GM12891 (cell line): ENCODE measurements at places on chromosomes 11 and 22.

DNA sequence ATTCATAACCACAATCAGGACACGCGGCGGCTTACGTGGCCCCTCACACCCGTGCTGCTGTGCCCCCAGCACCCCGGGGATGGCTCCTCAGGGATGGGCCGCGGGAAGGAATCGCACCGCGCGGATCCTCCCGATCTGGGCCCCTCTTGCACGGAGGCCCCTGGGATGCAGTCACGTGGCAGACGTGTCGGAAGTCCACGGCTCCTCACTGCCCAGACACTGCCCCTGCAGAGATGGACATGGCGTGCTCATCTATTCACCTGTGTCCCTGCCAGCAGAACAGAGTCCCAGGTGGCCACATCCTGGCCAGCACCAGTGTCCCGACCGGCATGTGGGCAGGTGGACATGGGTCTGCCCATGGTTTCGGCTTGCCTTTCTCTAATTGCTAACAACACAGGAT is 12.8 kb downstream of the MOB2 start:
- DNase-seq, result no peak

DNA sequence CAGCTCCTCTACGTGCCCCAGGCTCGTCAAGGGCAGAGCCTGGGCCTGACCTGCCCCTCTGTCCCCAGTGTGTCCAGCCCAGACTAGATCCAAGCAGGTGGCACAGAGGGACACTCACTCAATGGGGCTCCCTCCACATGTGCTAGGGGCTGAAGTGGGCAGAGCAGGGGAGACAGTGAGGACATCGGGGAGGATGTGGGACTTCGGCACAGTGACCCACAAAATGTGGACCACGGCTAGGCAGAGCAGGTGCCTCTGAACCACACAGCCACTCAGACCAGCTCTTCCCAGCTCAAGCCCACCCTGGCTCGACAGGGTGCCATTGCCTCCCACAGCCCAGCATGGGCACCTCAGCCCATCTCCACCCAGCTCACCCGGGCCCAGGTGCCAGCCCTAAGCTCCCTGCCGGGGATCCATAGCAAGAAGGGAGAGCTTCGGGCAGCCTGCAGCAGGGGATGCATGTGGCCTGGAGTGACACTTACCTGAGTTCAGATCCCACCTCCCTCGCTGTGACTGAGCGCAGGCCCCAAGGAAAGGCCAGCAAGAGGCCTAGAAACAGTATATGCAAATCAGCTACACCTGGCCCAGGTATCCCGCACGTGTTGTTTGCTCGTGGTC is 46.9 kb upstream of the RTL6 start:
- DNase-seq, result no peak

DNA sequence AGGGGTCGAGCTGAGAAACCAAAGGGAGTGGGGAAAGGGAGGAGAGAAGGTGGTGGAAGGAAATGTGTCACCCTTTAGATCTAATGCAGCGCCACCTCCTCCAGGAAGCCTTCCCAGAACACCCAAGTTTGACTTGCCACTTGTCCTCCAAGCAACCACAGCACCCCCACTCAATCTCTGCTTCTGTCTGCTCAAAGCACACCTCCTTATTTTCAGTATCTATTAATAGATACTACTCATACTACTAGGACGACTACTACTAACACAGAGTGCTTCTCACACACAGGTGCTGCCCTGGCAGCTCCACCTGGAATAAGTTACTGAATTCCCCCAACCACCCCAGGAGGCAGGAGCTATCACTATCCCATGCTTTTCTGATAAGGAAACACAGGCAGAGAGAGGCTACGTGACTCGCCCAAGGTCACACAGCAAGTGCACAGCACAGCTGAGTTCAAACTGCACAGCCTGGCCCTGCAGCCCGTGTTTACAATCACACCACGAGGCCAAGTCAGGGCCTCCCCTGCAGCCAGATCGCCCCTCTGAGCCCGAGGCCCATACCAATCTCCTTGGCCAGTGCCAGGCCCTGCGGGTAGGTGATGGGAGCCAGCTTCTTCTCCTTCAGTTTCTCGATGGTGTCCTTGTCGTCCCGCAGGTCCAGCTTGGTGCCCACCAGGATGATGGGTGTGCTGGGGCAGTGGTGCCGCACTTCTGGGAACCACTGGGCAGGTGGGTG is 13.2 kb downstream of the RAC2 start:
- DNase-seq, result peak; percentile 61

DNA sequence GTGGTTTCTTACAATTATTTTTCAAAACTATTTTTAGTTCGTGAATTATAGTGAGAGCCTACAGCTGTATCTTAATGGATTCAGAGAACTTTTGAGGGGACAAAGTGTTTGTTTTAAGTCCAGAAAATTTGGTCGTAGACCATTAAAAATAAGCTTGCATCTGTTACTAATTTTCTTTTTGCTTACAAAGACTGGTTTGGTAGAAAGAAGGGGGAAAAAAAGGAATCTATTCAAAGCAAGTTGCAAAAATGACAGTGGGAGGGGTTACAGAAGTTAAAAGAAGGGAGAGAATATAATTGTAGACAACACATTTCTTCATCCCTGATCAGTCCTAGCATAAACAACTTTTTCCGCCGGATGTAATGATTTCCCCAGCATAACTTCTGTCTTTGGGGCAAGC is 72.1 kb downstream of the AMOTL1 start:
- DNase-seq, result no peak

- no peak for DNase-seq
These were observed 18.9 kb downstream of the ATG2A start for GRCh38 chr11:64898076-64898445.

- no peak for DNase-seq
These were observed 297.3 kb downstream of the INSC start for GRCh38 chr11:15412054-15412453.

- peak; percentile 90 for DNase-seq
These were observed 26.0 kb upstream of the FADD start for GRCh38 chr11:70176940-70177689.

DNA sequence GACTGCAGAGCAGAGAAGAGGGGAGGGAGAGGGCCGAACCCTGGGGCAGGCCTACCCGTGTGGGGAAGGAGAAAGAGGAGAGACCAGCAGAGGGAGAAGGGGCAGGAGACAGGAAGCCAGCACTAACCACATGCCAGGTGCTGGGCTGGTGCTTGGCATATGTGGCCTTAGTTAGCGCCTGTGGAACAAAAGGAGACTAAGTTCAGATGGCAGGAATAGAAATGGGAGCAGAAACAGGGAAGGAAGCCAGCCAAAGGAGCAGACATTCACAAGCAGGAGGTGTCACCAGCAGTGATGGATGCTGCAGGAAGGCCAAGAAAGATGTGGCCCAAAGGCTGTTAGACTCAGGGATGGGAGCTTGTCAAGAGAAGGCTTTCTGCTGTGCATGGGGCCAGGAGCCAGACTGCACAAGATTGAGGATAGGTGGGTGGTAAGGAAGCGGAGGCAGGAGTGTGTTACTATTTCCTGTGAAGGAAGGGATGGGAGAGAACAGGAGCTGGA is 26.7 kb downstream of the TREH start:
- no peak for DNase-seq

- DNase-seq, result no peak
These were observed 24.8 kb downstream of the MYO7A start for GRCh38 chr11:77152846-77153245.

DNA sequence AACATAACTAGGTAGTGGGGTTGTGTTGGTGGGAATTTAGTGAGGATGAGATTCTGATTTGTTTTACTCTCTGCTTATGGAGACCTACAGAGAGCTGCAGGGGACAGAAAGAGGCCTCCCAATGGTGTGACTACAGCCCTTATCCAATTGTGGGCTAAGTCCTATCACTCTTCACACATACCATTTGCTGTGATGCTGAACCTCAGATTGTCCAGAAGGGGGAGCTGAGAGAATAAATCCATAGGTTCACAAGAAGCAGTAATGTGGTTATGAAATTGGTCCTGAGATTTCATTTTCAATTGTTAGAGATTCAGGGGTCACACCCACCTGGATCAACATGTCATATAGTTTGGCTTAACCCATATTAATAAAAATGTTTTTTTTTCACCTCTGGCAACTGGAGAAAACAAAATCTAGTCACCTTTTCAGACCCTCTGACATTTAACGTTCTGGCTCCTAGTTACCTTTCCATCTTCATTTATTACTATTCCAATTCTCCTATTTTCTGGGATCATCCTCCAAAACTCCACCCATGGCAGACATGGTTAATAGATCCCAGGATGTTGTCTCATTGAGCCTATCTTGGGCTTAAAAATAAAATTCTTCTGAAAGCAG is 53.3 kb upstream of the PTPN5 start:
- DNase-seq, result no peak

- no peak for DNase-seq
These were observed 55.9 kb downstream of the SWAP70 start for GRCh38 chr11:9719566-9720289.

- DNase-seq, result no peak
These were observed 365.3 kb downstream of the CTTN start for GRCh38 chr11:70763606-70764005.

GRCh38 chr11:119693253-119693815 is 35.7 kb downstream of the NECTIN1 start:
- no peak for DNase-seq

DNA sequence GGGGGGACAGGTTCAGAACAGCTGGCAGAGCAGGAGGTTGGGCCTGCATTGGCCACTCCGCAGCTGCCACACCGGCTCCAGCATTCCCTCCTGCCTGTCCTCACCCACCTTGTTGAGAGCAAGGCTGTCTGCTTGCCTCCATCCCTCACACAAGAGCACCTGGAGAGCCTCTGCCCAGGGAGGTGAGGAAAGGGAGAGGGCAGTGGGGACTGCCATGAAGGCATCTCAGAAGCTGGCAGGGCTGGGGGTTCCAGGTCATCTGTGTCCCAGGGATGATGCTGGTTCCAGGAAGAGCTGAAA is 27.1 kb downstream of the RSPH14 start:
- DNase-seq, result no peak

DNA sequence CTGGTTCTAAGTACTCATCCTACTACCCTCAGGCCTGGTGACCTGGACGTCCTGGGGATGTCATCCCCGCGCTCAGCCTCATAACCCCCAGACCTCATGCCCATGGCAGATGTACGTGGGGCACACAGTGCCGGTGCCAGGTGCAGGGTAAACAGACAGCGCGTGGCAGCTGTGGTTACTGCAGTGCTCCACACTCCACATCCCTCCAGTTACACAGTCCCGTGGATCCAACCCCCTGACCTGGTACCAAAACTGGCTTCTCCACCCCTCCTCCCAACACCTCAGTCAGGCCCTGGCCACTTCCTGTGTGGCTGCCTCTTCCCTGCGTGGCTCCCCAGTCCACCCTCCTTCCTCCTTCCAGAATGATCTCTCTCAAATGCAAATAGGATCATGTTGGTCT is 95.2 kb downstream of the DSCAML1 start:
- no peak for DNase-seq

DNA sequence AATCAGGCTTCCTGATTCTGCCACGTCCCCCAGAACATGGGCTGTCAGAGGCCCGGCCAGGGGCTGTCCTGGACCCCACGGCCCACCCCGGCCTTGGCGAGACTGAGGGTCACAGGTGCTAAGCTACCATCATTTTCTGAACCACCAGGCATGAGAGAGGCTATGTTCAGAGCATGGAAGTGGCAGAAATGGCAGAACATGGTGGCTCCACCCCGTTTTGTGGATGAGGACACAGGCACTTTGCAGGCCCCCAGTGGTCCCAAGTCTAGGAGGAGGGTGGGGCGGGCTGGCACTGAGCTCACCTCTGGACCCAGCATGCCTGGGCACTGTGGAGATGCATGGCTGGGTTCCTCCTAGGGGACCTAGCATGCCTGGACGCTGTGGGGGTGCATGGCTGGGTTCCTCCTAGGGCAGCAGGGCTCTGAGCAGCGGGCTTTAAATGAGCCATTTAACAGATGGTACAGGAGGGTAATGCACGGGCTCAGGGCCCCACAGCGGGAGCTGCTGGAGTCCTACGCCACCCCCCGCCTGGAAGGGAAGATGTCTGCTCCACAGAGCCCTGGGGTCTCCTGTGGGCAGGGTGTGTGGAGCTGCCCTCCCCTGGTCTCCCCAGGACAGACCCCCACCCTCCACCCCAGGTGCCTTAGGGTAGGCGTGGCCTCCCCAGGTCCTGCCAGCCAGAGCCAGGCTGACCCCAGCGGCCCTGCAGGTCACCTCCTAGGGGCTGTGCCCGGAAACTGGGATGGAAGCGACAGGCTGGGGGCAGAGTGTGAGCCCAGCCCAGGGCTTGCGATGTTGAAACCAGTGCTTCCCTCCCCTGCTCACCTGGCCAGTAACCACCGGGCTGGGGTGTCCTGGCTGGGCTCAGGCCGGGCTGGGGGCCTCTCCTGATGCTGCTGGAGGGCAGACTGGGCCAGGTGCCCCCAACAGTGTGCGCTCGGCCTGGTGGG is 6.1 kb upstream of the MUC5AC start:
- DNase-seq, result no peak

DNA sequence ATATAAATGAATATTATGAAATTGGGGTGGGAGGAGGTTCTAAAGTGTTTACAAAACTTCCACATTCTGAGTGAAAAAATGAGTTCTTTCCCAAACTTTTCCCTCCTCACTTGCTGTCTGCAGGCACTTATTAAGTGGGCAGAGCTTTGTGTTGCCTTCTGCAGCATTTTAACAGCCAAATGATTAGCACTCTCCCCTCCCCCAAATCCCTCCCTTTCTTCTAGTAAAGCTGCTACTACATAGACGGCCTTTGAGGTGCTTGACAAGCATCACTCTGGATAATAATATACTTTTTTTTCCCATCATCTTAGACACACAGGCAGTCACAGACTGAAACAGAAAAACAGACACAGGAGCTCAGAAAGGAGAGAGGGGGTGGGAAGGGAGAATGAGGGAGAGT is 493.5 kb downstream of the DLG2 start:
- no peak for DNase-seq

DNA sequence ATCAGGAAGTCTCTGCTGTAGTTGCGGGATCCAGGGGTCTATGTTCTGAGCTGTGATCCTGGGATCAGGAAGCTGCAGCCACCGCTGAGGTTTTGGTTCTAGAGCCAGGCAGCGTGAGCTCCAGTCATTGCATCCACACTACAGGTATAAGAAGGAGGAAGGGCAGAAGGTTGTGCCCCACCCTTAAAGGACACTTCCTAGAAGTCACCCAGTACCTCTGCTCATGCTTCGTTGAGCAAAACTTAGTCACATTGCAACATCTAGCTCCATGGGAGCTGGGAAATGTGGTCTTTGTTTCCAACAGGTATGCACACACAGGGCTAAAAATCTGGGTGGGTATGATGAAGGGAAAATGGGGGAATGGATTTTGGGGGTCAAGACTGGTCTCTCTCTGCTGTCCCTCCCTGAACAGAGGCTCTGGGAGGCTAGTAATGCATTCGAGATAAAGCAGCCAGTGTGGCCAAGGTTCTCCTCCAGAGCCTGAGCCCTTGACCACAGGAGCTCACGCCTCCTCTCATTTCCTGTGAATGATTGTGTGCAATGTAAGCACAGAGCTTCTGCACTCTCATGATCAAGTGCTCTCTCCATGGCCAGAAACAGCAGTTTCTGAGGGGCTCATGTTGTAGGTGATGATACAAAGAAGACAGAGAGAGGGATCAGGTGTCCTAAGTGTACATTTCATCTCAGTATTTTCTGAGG is 86.8 kb upstream of the OR4B1 start:
- DNase-seq, result no peak
